ENCODE measurements at places on chromosomes 5 and 9.

- no peak for DNase-seq
Measured at GRCh38 chr9:76342858-76343257, 51.4 kb downstream of the RFK start.

- no peak for DNase-seq
Measured at GRCh38 chr5:91291628-91292569, 91.2 kb downstream of the ARRDC3 start.

DNA sequence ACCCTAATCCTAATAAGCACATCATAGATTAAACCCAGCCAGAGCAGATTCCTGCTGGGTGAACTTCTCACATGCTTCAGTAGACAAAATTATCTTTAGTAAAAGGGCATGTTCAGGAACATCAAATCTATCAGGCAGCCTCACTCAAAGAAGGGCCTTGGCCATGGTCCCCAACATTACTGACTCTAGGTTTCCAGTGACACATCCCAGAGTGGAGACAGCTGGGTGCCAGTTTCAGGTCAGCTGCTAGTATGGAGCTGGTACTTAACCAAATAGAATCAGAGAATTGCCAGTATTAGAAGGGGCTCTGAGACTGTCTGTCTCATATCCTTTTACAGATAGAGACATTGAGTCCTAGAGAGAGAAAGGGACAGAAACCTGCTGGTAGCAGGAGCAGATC, 44.1 kb upstream of the GALNT10 start:
- no peak for DNase-seq

DNA sequence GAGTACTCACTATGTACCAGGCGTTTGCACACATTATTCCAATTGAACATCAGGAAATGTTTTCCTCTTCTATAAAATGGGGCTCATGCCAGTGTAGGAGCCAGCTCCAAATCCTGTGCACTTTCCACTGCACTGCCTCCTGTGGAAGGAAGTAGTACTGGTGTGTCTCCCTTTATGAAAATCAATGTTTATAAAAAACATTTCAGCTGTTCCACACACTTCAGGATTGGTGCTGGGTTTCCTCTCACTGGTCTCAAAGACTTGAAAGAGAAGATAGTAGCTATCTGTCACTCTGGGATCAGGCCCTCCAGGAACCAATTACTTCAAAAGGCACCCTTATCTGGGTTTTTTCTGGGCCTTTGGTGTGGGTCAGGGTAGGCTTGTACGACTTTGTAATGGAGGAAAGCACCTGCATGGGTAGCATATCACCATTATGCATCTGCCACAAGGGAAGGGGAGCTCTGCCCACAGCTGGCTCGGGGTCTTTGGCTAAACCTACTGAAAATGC, 32.5 kb downstream of the RAB14 start:
- DNase-seq, result no peak

DNA sequence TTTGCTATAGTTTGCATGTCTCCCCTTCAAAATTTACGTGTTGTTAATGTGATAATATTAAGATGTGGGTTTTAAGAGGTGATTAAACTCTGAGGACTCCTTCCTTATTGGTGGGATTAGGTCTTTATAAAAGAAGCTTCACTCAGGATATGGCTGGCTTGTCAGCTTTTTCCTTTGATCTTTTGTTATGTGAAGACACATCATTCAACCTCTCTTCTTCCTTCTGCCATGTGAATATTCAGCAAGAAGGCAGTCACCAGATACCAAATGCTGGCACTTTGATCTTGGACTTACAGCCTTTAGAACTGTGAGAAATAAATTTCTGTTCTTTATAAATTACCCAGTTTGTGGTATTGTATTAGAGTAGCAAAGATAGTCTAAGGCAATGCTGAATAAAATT, 855.9 kb upstream of the CDH10 start:
- DNase-seq, result no peak

GRCh38 chr5:164220522-164220921, 715.1 kb downstream of the MAT2B start:
- no peak for DNase-seq

- DNase-seq, result no peak
Measured at GRCh38 chr9:20831028-20831427, 147.0 kb downstream of the FOCAD start.

- no peak for DNase-seq
Measured at GRCh38 chr9:134978272-134978671, 60.6 kb upstream of the FCN1 start.

GRCh38 chr5:137412136-137412535, 87.0 kb downstream of the SPOCK1 start:
- DNase-seq, result no peak

DNA sequence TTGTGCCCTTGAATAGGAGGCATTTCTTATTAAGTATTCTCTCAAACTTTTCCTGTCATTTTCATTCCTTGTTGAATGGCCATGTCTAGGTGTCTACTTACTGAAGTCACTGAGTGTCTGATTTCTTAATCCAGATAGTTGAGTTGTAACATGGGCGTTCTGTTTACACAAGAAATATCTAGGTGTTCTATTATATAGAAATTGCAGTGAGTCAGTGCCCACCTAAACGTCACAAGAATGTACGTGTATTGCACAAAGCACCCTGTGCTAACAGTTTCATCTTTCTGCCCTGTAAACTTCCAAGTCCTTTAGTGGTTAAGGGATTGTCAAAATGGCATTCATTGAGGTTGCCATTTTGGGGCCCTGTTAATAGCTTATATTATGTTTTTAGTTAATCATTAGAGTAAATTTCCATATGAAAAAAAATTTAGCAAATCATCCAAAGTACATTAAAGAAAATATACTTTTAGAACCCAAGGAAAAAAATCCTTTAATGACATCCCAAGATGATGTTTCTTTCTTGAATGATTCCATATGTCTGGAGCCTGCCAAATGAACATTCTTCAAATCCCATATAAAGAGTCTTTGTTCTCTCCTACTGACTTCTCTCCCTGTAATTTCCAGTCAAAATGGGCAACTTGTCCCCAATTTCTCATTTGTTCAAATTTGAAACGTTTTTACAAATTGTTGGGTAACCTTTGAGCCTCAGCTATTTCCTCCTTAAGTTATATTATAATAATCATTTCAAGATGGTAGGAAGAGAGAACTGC, 114.2 kb downstream of the GOLPH3 start:
- DNase-seq, result no peak

GRCh38 chr9:76095585-76095984, 205.1 kb downstream of the PCSK5 start:
- no peak for DNase-seq

DNA sequence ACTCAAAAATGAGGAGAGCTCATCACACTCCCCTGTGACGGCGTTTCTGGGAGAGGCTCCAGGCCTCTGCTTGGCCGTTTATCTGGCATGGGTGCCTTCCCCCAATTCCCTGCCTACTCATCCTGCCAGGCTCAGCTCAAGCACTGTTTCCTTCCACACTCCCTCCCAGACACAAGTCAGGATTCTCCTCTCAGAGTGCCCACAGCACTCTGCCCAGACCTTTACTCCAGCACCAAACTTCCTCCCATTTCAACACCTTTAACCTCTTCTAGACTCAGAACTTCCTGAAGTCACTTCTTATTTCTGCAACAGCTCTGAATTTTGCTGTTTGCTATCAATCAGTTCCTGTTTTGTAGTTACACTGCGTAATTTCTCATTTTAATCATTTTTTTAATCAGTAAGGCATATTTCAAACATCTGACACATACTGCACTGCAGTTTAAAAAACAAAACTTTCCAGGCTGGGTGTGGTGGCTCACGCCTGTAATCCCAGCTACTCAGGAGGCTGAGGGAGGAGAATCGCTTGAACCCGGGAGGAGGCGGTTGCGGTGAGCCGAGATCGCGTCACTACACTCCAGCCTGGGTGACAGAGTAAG, 16.0 kb downstream of the TRMO start:
- no peak for DNase-seq

DNA sequence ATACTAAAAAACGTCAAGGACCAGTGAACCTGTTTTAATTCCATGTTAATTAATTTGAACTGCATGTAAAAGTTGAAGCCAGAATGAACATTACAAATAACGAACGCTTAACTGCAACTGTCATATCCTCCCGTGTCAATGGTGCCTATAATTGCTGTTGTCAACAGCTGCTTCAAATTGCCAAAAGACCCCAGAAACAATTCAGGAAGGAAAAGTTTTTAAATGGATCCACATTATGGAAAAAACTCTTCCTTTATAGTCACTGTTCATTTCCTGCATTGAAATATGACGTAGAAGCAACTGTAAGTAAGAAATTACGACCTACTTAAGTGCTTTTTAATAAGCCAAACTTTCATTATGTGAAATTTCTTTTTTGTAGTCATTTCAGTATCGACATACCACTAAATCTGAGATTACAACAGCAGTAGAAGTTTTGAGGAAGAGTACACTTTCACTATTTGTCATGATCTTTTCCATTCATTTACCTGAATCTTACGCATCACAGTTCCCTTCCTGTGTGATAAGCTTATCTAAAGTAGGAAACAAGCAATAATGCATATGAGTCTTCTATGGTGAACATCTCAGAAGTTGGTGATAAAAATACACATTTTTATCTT, 37.8 kb downstream of the MEF2C start:
- no peak for DNase-seq

- DNase-seq, result peak; percentile 18
Measured at GRCh38 chr9:6552033-6552432, 93.5 kb downstream of the GLDC start.

- DNase-seq, result no peak
Measured at GRCh38 chr5:133242221-133242835, 190.5 kb downstream of the HSPA4 start.

DNA sequence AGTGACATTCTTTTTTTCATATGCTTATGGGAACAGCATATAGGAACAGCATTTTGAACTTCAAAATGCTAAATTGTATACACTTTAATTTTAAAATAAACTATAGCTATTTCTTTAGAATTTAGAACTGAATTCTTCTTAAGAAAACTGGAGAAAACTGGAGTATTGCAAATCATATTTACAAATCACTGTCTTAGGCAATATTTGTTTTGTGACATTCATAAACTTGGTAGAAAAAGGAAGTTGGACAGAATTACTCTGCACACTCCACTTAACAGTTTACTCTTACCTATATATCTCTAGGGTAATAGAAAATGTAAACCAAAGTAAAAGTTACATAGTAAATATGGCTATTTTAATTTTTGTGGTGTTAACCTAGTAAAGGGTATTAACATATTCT, 3.1 kb downstream of the DMRTA1 start:
- no peak for DNase-seq

- DNase-seq, result no peak
Measured at GRCh38 chr5:1540831-1541701, 17.3 kb upstream of the LPCAT1 start.

- DNase-seq, result no peak
Measured at GRCh38 chr9:132903574-132904492, 25.1 kb downstream of the SPACA9 start.

DNA sequence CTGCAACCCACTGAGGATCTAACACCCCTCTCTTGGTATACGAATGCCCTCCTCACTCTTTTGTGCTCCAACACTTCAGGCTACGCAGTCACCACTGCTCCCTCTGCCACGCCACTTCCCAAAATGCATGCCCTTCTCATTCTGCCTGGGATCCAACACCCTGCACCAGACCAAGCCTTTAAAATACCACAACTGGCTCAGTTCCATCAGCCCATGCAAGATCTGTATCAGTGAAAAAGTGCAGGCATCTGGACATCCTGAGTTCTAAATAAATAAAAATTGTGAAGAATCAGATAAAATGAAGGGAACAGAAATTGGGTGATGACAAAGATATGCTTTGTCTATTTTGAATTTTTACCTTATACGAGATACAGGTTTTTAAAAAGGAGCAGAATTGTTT, 2.7 kb downstream of the NDUFB6 start:
- no peak for DNase-seq

- DNase-seq, result no peak
Measured at GRCh38 chr9:129865668-129866320, 30.5 kb downstream of the USP20 start.

DNA sequence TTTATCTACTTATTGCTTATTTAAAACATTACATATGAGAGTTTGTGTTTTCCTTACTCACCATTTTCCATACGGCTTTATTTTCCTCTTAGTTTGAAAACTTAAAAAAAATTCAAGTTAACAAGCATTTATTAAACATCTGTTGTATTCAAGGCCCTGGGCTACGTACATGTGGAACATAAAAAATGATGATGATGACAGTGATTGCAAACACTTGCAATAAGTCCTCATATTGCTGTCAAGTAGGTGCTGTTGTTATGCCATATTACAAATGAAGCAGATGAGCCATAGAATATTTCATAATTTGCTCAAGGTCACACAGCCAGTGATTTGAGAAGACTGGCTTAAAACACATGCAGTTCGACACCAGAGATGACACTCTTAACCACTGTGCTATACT, 180.6 kb downstream of the COMMD10 start:
- no peak for DNase-seq

DNA sequence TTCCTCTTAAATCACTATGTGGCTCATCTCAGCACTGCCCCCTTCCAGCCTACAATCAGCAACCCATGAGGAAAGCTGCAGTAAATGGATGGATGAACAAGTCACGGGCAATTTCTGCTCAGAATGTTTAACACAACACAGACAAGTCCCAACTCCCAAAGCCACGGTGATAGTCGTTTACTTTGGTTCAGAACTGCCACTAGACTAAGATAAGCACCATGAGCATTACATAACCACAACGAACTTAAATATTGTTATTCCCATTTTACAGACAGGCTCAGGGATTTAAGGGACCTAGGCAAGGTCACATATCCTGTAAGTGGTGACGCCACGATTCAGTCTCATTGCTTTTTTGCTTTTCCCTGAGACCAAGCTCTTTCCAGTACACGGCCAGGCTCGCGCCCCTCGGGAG, 2.0 kb upstream of the SMIM27 start:
- no peak for DNase-seq

DNA sequence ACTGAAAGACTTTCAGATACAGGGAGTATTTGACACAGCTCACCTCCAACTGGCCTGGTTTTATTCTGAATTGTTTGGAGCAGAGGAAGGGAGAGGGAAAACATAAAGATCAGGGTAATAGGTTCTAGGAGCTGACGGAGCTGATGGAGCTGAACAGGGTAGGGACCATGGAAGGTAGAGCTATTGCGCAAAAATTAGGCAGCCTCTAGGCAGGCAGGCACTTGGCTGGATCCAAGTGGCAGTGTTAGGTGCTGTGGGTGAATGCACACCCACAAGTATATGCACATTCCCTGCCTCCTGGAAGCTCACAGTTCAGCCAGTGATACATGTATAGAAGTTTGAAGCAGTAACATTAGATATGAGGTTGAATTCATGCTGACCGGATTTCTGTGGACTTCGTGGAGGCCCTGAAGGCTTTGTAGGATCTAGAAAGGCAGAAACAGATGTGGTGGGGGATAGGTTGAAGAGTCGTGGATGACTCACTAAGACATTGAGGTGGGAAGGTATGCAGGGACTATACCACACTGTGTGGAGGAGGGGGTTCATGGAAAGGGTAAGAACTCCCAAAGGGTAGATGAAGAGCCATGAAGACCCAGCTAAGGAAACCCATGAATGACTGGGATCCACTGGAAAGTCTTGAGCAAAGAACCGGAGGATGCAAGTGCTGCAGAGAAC, 50.8 kb downstream of the WWC1 start:
- no peak for DNase-seq

Data from amniotic stem cell (primary cell).